ENCODE measurements at places on chromosomes 4 and X.
A peak's percentile ranks its signal among the peaks of the same experiment; 100 is the strongest.

GRCh38 chr4:160350944-160351343 is 1248.1 kb downstream of the RAPGEF2 start:
- no peak for DNase-seq

DNA sequence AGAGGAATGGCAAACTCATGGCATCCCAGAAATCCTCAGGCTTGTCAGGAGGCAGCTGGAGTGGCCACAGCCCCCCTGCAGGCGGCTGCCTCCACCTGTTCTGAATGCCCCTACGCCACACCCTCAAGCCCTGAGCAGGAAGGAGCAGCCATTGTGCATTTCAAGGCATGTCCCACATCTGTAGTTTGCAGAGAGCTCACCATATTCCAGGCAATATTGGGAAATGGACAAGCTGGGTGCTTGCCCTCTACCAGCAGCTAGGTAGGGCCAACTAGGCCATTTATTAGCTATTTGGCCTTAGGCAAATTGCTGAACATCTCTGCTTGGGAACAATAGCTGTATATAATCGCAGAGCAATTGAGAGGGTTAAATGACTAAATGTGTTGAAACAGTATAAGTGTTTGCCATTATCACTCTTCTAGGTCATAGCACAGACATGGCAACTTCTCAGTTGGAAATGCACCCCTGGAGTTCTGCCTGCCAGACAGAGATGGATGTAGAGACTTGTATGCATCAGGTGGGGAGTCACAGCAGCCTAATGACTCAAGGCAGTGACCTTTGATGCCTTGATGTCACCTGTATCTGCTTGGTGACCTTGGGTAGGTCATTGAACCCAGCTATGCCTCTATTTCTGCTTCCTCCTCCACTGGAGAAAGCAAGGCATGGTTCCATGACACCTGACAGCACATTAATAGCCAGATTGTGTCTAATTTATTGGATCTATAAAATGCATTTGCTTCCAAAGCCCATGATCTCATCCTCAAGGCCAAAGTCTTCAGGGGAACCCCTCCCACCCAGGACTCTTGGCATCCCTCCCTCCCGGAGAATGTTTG is 52.8 kb downstream of the FHDC1 start:
- no peak for DNase-seq

DNA sequence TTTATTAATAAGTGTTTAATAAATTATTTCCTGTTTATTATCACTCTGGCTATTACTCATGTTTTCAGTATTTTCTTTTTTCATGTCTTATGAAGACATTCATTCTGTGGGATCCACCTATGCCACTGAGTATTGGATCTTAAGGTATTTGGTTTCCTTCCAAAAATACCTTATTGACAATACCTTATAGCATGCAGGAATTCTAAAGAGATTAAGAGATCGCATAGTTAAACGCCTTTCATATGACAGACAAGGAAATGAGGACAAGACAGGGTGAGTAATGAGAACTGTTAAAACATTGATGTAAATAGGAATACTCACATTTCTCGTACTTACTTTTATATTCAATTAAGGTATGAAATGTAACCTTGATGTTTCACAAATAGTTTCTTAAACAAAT is 38.2 kb upstream of the TMPRSS11B start:
- no peak for DNase-seq

DNA sequence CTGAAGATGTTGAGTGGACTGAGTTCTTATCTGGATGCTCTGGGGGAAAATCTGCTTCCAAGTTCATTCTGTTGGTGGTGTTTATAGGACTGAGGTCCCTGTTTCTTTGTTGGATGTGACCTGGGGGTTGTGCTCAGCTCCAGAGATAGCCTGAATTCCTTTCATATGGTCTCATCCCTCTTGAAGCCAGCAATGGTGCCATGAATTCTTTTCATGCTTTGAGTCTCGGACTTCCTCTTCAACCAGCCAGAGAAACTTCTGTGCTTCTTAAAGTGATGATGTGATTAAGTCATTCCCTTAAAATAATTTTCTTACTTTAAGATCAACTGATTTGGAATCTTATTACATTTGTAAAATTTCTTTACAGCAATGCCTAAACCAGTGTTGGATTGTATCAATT is 233.8 kb upstream of the UGT8 start:
- DNase-seq, result peak; percentile 63

DNA sequence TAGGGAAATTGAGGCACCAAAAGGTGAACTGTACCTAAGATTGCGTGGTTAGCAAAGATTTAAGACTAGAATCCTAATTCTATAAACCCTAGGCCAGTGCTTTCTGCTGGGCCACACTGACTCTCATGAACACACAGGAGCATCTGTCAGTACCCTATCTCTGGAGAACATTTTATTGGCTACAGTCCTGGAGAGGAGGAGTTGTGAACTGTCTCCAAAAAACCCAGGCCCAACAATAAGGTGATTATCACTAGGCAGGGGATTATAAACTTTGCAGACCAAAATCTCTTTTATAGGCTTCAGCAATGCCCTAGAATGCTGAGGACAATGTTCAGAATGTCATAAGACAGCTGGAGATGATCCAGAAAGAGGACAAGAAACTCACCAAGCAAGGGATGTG is 24.1 kb downstream of the OPHN1 start:
- DNase-seq, result no peak

- no peak for DNase-seq
Measured at GRCh38 chr4:75327804-75328512, 186.2 kb downstream of the RCHY1 start.

GRCh38 chrX:145041486-145041885 is 205.8 kb upstream of the SPANXN1 start:
- no peak for DNase-seq

DNA sequence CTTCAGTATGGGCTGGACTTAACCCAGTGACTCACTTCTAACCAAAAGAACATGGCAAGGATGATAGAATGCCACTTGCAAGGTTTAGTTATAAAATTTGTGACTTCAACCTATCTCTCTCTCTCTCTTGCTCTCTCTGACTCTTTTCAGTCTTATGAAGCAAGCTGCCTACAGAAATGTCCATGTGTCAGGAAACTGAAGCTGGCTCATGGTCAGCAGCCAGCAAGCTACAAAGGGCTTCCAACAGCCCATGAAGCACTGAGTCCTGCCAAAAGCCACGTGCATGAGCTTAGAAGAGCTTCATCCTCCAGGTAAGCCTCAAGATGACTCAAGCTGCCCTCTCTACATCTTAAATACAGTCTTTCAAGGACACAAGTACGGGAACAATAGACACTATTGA is 100.3 kb downstream of the HS3ST1 start:
- DNase-seq, result no peak

DNA sequence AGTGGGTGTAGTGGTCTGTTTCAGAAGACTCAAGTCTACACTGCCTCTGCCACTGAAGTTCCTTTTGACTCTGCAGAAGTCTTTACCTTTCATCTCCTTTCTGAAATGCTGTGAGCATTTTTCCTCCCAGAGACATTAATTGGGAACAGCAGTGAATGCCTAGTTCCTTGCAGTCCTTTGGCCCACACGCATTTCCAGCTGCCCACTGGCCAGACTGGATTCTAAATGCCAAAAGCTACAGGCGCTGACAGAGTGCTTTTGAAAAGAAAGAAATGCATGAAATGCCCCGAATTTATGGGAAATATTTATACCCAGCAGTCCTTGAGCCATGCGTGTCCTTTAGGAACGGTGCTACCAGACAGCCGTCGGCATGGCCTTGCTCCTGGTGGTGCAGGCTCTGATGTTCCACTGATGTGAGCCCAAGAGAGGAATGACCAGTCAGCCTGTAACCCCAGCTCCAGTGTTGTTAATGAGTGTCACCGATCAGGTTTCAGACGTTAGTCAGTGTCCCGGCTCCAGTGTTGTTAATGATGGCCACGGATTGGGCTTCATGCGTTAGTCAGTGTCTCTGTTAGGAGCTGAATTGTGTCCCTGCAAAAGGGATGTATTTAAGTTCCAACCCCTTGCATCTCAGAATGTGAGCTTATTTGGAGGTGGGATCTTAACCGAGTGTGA is 132.6 kb downstream of the TBL1X start:
- DNase-seq, result no peak

- no peak for DNase-seq
Measured at GRCh38 chr4:6229095-6229494, 28.7 kb upstream of the JAKMIP1 start.

DNA sequence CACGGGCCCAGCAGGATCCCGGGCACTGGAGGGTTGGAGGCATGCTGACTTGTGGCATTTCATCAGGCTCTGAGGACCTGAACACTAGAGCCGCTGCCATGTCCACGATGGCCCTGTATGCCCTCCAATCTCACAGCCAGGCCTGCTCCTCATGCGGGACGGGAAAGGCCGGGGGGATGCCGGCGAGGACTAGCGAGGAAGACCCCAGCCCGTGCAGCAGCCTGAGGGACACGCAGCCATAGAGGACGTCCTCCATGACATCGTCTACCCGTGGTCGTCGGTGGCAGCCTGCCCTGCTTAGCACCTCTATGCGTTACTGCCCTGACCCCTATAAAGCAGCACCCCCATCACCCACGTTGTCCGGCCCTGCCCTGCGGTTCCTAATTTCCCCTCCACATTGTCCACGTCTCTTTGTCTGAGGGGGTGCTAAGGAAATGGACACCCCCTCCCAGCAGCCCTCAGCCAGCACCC is 32.6 kb downstream of the HMX1 start:
- DNase-seq, result peak; percentile 3

- DNase-seq, result no peak
Measured at GRCh38 chr4:133157460-133158160, 8.5 kb downstream of the PCDH10 start.

DNA sequence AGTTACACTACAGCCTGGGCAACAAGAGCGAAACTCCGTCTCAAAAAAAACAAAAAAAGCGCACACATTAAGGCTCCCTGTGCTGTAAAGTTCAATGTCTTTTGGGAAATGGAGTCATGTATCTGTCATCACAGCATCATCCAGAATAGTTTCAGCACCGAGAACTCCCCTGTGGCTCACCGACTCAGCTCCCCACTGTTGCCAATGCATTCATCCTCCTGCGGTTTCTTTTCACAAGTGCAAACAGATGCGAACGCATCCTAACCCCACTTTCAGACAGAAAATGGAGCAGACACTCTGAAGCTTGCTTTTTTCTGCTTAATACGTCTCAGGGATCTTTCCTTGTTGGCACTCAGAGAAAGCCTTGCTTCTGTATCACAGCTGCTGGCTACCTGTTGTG is 13.8 kb upstream of the SH3TC1 start:
- no peak for DNase-seq

- peak; percentile 97 for DNase-seq
Measured at GRCh38 chrX:54357414-54358377, at the start of gene WNK3. WNK3 (minus strand) TSS chrX:54358046.

GRCh38 chr4:159292137-159292896 is 189.4 kb downstream of the RAPGEF2 start:
- DNase-seq, result no peak

- DNase-seq, result no peak
Measured at GRCh38 chr4:10734697-10735096, 50.1 kb upstream of the CLNK start.

GRCh38 chr4:1379801-1380331 is 26.4 kb downstream of the NKX1-1 start:
- no peak for DNase-seq

DNA sequence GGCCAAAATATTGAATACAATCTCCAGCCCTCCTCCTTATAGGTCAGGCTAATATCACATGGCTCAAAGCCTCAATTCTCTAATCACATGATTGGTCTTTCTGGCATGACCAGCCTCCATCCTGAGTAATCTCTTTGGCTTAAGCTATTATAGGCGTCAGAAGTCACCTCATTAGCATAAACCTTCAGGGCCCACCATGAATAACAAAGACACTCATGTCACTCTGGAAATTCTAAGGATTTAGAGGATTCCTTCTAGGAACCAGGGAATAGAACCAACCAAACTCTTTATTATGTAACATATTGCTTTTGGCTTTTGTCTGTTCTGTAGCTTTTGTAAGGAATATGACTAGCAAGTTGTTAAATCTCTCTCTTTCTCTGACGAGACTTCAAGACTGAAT is 109.2 kb upstream of the IGFBP7 start:
- DNase-seq, result peak; percentile 15

DNA sequence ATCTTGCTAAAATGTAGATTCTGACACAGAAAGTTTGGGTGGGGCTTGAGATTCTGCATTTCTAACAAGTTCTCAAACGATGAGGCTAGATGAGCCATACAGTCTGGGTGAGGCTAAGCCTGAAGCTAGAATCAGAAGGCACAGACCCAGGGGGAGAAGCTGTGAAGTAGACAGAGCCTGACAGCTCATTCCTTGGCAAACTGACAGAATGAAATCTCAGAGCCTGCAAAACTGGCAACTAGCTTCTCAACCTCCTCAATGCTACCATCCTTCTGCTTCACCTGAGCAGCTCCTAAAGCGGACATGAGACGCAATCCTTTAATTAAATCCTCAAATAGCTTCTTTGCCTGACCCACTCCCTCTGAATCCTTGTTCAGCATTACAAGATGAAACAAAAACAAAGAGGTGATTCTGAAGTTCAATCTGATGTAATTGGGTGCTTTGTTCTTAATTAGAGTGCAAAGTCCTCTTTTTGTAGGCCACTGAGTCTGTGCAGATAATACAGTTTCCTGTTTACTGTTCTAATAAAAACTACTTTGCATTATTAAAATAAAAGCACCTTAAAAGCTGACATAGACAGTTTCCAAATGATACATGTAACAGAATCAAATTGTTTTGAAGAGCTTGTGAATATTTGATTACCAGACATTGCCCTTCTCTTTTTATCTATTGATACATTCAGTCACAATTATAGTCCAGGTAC is 71.0 kb upstream of the BMP2K start:
- no peak for DNase-seq

GRCh38 chrX:119870626-119871131 is 854 bp downstream of the RNF113A start:
- peak; percentile 54 for DNase-seq

GRCh38 chrX:133698298-133698697 is 283.0 kb upstream of the GPC4 start:
- DNase-seq, result no peak

Measured in ELF-1 (cell line).